ENCODE measurements at places on chromosomes 12 and 14.

DNA sequence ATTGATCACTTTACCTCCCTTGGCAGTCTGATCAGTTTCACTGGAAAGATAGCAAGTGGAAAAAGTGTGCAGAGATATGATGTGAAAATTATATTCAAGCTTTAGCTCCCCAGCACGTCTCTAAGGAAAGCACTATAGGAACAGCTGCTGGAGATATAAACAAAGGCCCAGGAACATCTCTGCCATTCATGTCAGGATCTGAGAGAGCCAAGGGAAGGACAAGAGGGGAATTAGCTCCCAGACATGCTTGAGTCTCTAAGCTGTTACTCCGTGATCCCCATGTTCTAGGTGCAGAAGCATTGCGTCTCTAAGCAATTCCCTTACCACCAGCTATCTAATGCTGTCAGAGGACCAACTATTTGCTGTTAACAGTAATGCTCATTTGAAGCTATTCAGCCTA lies 700.2 kb downstream of the DIO2 start:
- no peak for DNase-seq

GRCh38 chr12:15584366-15585041 lies 204.7 kb downstream of the EPS8 start:
- DNase-seq, result no peak

DNA sequence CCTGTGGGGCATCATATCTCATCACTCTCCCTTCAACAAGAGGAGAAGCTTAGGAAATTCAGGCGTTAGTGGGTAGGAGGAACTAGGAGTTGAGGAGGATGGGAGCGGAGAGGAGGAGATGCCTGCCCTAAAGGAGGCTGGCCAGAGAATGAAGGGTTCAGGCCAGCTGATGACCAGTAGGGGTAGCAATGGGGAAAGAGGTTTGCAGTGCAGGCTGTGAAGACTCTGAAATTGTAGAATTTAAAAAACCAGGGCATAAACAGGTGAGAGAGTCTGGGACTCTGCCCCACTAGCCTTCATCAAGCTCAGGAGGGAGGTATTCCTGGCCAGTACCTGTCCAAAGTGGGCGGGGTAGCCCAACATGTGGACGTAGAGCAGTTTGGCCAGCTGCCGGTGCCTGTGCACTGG lies 809 bp downstream of the AP1G2 start:
- no peak for DNase-seq

DNA sequence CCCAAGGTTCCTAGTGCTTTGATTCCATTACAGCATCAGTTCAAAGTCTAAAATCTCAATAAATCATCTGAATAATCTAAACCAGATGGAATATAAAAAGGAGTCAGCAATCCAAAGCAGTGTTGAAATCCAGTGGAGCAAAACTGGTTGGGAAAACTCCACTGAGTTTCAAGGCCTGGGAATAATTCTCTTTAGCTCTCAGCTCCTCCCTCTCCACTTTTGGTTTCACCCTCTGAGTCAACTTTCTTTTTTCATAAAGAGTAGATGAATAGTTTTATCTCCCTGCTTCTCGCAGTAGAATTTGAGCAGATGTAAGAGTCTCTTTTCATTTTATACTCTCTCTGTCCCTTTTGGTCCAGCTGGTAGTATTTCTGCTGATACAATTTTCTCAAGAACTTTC lies 338.6 kb downstream of the APAF1 start:
- no peak for DNase-seq

DNA sequence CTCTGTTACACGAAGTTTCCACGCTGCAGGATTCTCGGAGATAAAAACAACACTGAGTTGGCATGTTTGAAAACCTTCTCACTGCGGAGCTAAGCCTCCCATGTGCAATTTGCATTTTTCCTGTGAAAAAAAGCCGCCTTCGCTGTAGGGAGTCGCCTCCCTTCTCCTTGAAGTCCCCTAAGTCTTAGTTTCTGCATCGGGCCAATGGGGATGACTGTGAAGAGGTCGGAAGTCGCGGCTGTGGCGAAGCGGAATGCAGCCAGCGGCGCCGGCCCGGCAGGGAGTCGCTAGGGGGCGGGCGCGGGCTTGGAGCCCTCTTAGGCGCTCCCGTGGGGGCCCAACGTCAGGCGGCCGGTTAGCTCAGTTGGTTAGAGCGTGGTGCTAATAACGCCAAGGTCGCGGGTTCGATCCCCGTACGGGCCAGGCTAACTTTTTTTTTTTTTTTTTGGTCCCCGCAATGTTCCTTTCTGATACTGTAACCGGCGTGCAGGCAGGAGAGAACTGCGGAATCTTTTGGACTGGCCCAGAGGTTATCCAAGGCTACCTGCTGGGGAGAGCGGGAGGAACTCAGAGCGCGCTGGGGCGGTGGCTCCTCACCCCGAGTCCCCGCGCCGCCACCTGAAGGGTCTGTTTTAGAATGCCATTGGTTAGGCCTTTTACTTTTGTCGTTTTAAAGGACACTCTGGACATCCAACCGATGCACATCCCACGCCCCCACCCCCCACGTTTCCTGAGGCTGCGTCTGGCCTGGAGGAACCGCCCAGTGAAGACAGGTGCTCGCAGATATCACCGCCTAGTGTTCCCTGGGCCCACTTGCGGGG lies 2.6 kb upstream of the ZNF839 start:
- peak; percentile 83 for DNase-seq

GRCh38 chr12:32482226-32482625 lies 82.9 kb downstream of the FGD4 start:
- no peak for DNase-seq

DNA sequence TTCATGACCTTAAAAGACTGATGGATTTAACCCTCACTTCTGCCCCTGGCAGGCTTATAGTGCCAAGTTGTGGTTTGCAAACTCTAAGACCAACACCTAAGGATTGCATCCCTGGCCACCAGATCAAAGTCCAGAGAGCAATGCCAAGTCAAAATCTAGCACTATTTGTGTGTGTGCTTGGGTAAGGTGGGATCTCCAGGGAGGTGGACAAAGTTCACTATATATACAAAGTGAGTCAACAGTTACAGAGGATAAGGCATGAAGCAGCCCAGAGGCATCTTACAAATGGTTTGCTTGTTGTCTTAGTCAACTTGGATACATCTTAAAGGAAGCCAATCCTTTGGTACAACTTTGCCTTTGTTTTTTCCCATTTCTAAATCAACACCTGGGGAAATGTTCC lies 137.3 kb downstream of the MSRB3 start:
- DNase-seq, result no peak

- no peak for DNase-seq
Measured at GRCh38 chr12:102436867-102437266, 43.5 kb downstream of the IGF1 start.

DNA sequence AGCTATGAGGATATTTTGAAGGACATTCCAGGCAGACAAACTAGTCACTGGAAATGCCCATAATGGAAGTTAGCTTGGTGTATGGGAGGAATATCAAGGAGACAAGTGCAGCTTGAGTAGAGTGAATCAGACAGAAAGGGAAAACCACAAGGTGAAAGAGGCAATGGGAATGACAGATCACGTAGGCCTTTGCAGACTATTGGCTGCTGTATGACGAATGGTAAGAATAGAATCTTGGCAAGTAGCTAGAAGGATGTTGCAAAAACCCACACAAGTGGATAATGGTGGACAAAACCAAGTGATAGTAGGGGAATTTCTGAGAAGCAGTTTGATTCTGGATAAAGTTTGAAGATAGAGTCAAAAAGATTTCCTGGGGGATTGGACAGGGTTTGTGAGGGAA lies 196.9 kb upstream of the NOVA1 start:
- DNase-seq, result no peak

DNA sequence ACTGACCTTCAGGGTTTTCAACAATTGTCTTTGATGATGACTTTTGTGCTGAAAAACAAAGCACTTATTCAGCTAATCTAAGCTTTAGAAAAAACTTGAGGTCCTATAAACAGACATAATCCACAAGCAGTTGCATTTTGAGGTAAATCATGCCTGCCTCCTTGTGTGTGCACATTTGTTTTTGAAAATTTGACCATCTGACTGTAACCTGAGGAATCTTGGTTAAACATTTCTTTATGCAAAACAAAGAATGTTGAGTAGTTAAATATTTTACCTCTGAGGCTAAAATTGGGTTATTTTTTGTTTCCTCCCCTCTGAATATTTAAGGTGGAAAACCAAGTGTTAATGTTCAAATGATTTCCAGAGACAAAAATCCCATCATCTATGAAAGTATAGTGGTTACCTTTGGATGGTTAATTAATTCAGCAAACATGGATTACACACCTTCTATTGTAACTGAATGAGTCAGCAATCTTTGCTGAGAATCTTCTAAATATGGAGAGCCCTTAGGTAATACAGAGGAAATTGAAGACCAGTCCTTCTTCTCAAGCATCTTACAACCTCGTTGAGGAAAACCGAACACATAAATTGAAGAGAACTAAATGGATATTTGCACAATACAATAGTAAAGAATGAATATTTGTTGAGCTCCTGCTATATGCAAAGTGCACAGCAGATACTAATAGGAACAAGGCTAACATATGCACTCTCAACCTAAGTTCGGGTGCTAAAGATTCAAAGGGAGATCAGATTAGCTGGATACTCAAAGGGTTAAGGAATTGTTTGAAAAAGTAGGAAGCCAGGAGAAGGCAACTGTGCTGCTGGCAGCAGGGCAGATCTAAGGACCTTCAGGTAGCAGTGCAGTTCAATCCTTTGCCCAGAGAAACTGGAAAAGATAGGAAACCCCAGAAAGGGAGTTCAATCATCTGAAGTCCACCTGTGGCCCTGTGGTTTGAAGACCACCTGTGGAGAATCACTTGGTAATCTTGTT lies 115.2 kb downstream of the BMP4 start:
- DNase-seq, result no peak

- no peak for DNase-seq
Measured at GRCh38 chr12:94245631-94246383, 97.4 kb downstream of the PLXNC1 start.

GRCh38 chr14:42113358-42114069 lies 506.8 kb downstream of the LRFN5 start:
- DNase-seq, result no peak

GRCh38 chr12:110937104-110937641 lies 16.8 kb upstream of the MYL2 start:
- no peak for DNase-seq

DNA sequence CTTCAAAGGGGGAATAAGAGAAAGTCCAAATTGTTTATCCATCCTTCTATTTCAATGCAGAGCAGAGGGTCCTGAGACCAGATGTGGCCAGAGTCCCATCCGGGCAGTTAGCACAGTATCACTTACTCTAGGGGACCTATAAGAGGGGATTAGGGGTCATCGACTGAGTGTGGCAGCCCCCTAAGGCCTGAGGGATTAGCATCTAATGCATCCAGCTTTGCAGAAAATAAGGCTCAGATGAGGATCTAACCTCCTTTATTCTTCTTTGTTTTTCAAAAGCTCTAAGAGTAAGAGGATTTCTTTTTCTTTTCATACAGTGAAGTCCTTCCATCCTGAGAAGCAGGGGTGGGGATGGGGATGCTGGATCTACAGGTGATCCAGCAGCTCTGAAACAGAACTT lies 43.5 kb downstream of the NEUROD4 start:
- no peak for DNase-seq

DNA sequence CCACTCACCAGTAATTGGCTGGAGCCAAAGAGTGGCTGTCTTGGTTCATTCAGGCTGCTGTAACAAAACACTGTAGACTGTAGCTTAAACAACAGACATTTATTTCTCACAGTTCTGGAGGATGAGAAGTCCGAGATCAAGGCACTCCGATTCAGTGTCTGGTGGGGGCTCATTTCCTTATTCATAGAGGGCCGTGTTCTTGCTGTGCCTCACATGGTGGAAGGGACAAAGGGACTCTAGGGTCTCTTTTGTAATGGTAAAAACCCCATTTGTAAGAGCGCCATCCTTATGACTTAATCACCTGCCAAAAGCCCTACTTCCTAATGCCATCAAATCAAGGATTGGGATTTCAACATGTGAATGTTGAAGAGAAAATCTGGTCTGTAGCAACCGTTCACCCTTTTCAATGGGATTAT lies 34.7 kb upstream of the CDKN3 start:
- no peak for DNase-seq
